Activated T-helper 1 cell treated with anti-CD3 and anti-CD28 coated beads, Interleukin-12 subunit alpha, Interleukin-12 subunit beta, Interleukin-2, Interleukin-4 antibody, amounts not matched to agents 30 ng/mL and 10 ng/mL and 1 ng/mL, durations not matched to agents 14 hours and 24 hours and 36 hours (primary cell): ENCODE measurements at places on chromosomes 16 and 17. TPM values are rescaled to one million over a fixed set of nuclear protein-coding genes. Genes with fewer than 3 reads are reported as not detected.

GRCh38 chr16:70726892-70727361, 41.1 kb upstream of the MTSS2 start:
- no peaks in the 10 kb centered on the region for H3K4me1 ChIP-seq
- DNase-seq, result no peak
- no peaks in the 10 kb centered on the region for H3K27me3 ChIP-seq

- no peaks in the 10 kb centered on the region for H3K27me3 ChIP-seq
- DNase-seq, result no peak
- H3K36me3 ChIP-seq, result no peaks in the 10 kb centered on the region
- H3K4me3 ChIP-seq, result no peak overlapping the region
Observed at GRCh38 chr16:77335652-77336234, 99.1 kb downstream of the ADAMTS18 start.

Gene HASPIN
- 25.7 and 26.1 TPM in 2 replicates for total RNA-seq

Gene KRT23
- total RNA-seq, result not detected in 2 replicates

DNA sequence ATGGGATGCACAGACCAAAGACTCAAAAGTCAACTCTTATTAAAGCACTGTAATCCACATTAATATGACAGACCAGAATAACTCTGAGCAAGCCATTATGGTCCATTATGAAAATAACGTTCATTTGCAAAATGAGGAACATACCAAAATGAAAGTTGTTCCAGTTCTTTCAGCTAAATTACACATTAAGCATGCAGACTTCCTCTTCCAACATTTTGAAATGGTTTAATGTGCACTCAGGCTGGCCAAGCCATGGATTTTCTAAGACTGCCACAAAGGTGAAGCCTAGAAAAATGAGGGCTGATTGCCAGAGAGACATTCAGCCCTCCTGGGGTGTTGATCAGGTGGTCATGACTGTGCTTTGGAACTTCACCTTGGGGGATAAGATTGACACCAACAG, 56.7 kb upstream of the NOG start:
- H3K4me1 ChIP-seq, result no peaks in the 10 kb centered on the region
- H3K27me3 ChIP-seq, result no peaks in the 10 kb centered on the region

- no peaks in the 10 kb centered on the region for H3K27me3 ChIP-seq
- no peak for DNase-seq
- H3K36me3 ChIP-seq, result peaks cover 58% of the 10 kb centered on the region
Observed at GRCh38 chr16:69143116-69143515, 10.7 kb downstream of the UTP4 start.

DNA sequence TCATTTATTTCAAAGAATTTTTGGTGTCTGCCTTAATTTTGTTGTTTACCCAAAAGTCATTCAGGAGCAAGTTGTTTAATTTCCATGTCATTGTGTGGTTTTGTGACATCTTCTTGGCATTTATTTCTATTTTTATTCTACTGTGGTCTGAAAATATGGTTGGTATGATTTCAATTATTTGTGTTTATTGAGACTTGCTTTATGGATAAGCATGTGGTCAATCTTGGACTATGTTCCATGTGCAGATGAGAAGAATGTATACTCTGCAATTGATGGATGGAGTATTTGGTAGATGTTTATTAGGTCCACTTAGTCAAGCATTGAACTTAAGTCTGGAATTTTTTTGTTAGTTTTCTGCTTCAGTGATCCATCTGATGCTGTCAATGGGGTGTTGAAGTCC, 383.0 kb downstream of the PMP22 start:
- no peak overlapping the region for H3K27ac ChIP-seq
- H3K4me3 ChIP-seq, result no peak overlapping the region
- no peaks in the 10 kb centered on the region for H3K36me3 ChIP-seq
- H3K4me1 ChIP-seq, result no peaks in the 10 kb centered on the region
- DNase-seq, result no peak

Gene WNK4
- 0.12 and 0.29 TPM in 2 replicates for total RNA-seq

Gene C16orf92
- total RNA-seq, result not detected in 2 replicates

Gene LLGL1
- 22.6 and 23.4 TPM in 2 replicates for total RNA-seq

- peaks cover 41% of the 10 kb centered on the region for H3K36me3 ChIP-seq
- H3K4me1 ChIP-seq, result peaks cover 58% of the 10 kb centered on the region
- DNase-seq, result peak; percentile 68
- H3K27ac ChIP-seq, result peak overlapping the region; percentile 92
- H3K4me3 ChIP-seq, result peak overlapping the region; percentile 58
Observed at GRCh38 chr17:2070241-2071023, 15.5 kb downstream of the HIC1 start.
